Endodermal cell (in vitro differentiated cells): ENCODE measurements at places on chromosomes 3 and 15. TPM values are rescaled to one million over a fixed set of nuclear protein-coding genes. Genes with fewer than 3 reads are reported as not detected.
A peak's percentile ranks its signal among the peaks of the same experiment; 100 is the strongest.

GRCh38 chr3:177405191-177405672 lies 207.9 kb upstream of the TBL1XR1 start:
- DNase-seq: no peak
- no peaks in the 10 kb centered on the region for H3K4me1 ChIP-seq
- H3K36me3 ChIP-seq: no peaks in the 10 kb centered on the region
- no peaks in the 10 kb centered on the region for H3K27me3 ChIP-seq
- H3K27ac ChIP-seq: no peak overlapping the region

- H3K4me1 ChIP-seq: no peaks in the 10 kb centered on the region
- no peak for DNase-seq
- H3K27me3 ChIP-seq: no peaks in the 10 kb centered on the region
Measured at GRCh38 chr3:60812502-60812901, 438.8 kb downstream of the FHIT start.

Gene MCTP2
- total RNA-seq: 8.5 and 9.2 TPM in 2 replicates

GRCh38 chr15:52480990-52481389 lies 47.7 kb downstream of the MYO5A start:
- DNase-seq: no peak
- H3K36me3 ChIP-seq: no peaks in the 10 kb centered on the region
- H3K27ac ChIP-seq: no peak overlapping the region
- peaks cover 2% of the 10 kb centered on the region for H3K4me1 ChIP-seq
- no peak overlapping the region for H3K4me3 ChIP-seq

DNA sequence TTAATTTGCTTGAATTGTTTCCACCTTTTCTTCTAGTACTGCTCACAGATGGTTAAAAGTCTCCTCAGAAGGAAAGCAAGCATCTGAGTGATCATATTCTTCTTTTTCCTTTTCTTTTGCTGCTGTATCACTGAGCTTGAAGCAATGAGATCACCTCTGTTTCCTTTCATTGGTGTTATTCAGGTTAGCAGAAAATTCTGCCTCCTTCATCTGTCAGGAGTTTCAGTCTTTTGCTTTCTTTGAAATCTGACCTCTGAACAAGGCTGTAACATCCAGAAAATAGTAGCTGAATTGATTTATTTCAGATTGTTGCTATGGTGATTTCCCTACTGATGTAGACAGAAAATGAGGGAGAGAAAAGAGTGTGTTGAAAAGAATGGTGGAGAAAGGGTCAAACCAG lies 343.0 kb downstream of the MFSD1 start:
- no peaks in the 10 kb centered on the region for H3K36me3 ChIP-seq
- H3K4me3 ChIP-seq: no peak overlapping the region
- peaks cover 89% of the 10 kb centered on the region for H3K27me3 ChIP-seq
- H3K27ac ChIP-seq: no peak overlapping the region
- H3K4me1 ChIP-seq: peaks cover 6% of the 10 kb centered on the region
- no peak for DNase-seq

Gene ANKRD63
- 0.41 TPM in 1 of 2 replicates, not detected in the other for total RNA-seq

GRCh38 chr15:89018207-89018606 lies 70.0 kb upstream of the ABHD2 start:
- DNase-seq: no peak
- H3K36me3 ChIP-seq: no peaks in the 10 kb centered on the region
- H3K27ac ChIP-seq: no peak overlapping the region
- peaks cover 15% of the 10 kb centered on the region for H3K27me3 ChIP-seq
- H3K4me1 ChIP-seq: no peaks in the 10 kb centered on the region

GRCh38 chr3:110101361-110101760 lies 764.0 kb upstream of the DPPA4 start:
- no peaks in the 10 kb centered on the region for H3K27me3 ChIP-seq
- no peak for DNase-seq
- no peak overlapping the region for H3K27ac ChIP-seq
- no peak overlapping the region for H3K4me3 ChIP-seq

Gene BUB1B
- total RNA-seq: 58.6 and 74.0 TPM in 2 replicates

Gene MUSTN1
- 4.2 and 4.4 TPM in 2 replicates for total RNA-seq

Gene ADIPOQ
- total RNA-seq: not detected in 3 replicates

- no peak overlapping the region for H3K4me3 ChIP-seq
- H3K27ac ChIP-seq: no peak overlapping the region
- H3K27me3 ChIP-seq: no peaks in the 10 kb centered on the region
Measured at GRCh38 chr3:45564172-45564571, 30.4 kb upstream of the LIMD1 start.

GRCh38 chr3:120661106-120661905 lies 20.7 kb downstream of the HGD start:
- no peaks in the 10 kb centered on the region for H3K36me3 ChIP-seq
- no peak overlapping the region for H3K27ac ChIP-seq
- no peaks in the 10 kb centered on the region for H3K27me3 ChIP-seq

DNA sequence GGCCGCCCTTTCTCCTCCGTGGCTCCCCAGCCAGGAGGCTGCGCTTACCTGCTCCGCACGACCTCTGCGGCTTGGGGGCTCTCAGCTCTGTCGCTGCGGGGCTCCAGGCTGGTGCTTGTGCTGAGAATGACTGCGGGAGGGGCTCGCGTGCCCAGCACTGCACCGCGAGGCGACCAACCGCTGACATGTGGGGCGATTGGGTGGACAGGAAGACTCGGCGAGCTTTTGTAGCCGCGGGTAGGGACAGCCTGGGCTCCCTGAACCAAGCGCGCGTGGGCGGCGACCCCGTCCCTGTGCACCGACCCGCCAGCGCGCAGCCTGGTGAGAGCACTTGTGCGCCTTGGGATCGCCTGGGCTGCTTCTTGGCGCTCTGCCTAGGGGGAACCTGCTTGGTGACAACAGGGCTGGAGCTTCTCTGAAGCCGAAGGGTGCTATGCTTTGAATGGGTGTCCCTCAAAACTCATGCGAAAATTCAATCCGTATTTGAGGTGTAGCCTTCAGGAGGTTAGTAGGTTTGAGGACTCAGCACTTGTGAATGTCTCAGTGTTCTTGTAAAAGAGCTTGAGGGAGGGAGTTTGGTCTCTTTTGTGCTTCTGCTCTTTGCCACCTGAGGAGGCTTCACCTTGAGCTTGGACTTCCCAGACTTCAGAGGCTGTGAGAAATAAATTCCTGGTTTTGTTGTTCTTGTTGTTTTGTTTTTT lies 50.4 kb downstream of the IL12A start:
- H3K36me3 ChIP-seq: no peaks in the 10 kb centered on the region
- no peak overlapping the region for H3K27ac ChIP-seq
- peak overlapping the region; percentile 71 for H3K4me3 ChIP-seq
- peaks cover 32% of the 10 kb centered on the region for H3K27me3 ChIP-seq

Gene PLOD2
- total RNA-seq: 56.1 to 702 TPM (median 65.5 TPM) in 3 replicates

DNA sequence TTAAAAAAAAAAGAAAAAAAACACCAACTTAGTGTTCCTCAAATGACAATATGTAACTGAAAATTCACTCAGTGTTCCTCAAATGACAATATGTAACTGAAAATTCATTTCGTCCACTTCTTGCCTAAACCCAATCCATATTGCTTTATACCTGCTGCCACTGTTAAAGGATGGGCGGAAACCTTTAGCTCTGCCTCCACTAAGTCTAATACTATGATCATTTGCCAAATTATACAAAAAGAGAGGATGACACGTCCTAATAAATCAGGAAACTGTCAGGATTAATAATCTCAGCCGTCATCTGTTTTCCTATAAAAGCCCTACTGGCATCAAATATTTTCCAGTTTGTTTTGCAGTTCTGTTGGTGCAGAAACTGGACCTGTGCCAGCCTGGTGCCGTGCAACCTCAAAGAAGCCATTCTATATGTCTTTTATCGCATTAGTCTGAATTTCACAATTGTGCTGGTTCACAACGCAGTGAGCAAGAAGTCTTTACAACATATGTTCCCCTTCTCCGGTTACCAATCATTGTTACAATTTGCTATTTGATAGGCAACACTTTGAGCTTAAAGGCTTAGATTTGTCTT lies 160.4 kb upstream of the KCNH8 start:
- H3K4me3 ChIP-seq: no peak overlapping the region
- H3K27me3 ChIP-seq: no peaks in the 10 kb centered on the region
- H3K27ac ChIP-seq: no peak overlapping the region
- H3K36me3 ChIP-seq: no peaks in the 10 kb centered on the region

GRCh38 chr3:13150624-13151023 lies 77.4 kb upstream of the IQSEC1 start:
- H3K27me3 ChIP-seq: no peaks in the 10 kb centered on the region
- H3K4me3 ChIP-seq: no peak overlapping the region
- DNase-seq: peak; percentile 28
- no peaks in the 10 kb centered on the region for H3K4me1 ChIP-seq
